Stimulated activated CD8-positive, alpha-beta memory T cell treated with anti-CD3 and anti-CD28 coated beads, Interleukin-7, amount 100 ng/mL, for 1 hour (primary cell): ENCODE measurements at places on chromosomes 7 and 10.

DNA sequence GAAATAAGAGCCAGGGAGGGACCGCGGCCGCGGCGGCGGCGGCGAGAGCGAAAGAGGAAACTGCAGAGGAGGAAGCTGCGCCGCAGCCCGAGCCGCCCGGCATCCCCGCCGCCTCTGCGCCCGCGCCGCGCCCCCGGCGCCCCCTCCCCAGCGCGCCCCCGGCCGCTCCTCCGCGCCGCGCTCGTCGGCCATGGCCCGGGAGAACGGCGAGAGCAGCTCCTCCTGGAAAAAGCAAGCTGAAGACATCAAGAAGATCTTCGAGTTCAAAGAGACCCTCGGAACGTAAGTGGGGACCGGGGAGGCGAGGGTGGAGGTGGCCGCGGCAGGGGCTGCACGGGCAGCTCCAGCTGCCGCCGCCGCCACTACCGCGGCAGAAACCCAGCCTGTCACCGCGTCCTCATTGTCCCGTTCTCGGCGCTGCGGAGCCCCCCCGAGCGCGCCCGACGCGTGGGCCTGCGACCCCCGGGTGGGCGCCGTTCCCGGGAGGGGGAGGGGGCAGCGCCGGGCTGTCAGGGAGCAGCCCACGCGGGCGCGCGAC, 351 bp downstream of the CAMK1D start:
- DNase-seq = no peak

DNA sequence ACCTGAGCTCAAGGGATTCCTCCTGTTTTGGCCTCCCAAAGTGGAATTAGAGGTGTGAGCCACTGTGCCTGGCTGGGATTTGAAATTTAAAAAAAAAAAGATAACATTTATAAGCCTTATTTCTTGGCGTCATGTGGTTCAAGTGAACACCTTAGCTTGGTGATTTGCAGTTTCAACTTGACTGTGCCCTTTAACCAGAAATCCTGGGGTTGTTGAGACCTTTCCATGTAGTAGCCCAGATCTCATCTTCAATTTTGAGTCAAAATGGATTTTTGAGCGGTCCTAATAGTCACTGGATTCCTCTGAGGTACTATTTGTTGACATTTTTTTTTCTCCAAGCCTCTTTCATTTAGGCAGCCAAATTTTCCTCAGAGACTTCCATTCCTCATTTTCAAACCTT, 29.5 kb upstream of the FBXW4 start:
- DNase-seq = no peak

- DNase-seq = no peak
Observed at GRCh38 chr7:104123786-104124185, 84.0 kb downstream of the ORC5 start.

GRCh38 chr10:50224330-50224952, 26.9 kb downstream of the ASAH2 start:
- no peak for DNase-seq

GRCh38 chr10:132572545-132572937, 35.0 kb downstream of the INPP5A start:
- no peak for DNase-seq

DNA sequence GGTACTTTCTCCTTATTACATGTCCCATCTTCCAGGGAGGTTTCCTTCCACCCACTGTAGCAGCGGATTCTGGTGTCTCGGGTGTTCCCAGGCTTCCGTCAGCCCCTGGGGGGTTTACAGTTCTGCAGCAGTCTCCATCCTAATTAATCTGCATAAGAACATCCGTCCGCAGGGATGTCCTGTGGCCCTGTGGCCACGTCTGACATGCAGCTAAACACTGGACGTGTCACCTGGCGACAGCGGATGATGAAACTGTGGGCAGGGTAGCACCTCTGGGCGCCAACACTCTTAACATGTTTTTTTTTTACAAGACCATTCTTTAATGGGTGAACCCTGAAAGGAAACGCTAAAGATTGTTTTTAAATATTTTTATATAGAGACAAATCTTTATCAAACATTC, 58.2 kb downstream of the DIP2C start:
- DNase-seq = no peak

GRCh38 chr10:112229901-112230300, 46.3 kb upstream of the GPAM start:
- no peak for DNase-seq

DNA sequence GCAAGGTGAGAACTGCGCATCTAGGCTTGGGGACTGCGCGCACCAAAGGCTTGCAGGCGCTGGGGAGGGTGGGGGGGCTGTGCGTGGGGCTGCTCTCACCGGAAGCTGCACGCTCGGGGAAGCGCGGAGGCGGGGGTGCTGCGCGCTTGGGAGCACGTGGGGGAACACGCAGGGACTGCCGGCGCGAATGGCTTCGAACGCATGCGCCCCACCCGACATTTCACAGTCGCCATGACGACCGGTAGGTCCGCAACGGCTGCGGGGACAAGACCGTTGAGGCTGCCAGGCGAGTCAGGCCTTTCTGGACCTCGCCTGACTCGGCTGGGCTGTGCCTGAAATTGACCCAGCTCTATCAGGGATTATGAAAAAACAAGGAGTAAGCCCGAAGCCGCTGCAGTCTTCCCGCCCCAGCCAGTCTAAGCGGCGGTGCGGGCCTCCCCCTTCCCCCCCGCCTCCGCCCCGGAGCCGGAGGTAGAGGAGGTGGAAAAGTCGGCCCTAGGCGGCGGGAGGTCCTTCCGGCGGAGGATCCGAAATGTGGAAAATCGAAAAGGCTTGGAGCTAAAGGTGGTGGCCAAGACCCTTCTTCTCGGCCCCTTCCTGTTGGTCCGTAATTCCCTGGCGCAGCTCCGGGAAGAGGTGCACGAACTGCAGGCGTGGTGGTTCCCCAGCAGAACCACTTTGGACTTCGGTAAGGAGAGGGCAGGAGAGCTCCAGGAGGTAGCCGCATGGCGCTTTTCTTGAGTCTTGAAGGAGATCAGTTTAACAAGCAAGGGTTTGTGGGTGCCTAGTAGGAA, 34.9 kb upstream of the STEAP1 start:
- no peak for DNase-seq

GRCh38 chr7:73712773-73713172, 6.7 kb downstream of the STX1A start:
- DNase-seq = no peak

- DNase-seq = no peak
Observed at GRCh38 chr10:61329854-61330253, 123.3 kb downstream of the TMEM26 start.

DNA sequence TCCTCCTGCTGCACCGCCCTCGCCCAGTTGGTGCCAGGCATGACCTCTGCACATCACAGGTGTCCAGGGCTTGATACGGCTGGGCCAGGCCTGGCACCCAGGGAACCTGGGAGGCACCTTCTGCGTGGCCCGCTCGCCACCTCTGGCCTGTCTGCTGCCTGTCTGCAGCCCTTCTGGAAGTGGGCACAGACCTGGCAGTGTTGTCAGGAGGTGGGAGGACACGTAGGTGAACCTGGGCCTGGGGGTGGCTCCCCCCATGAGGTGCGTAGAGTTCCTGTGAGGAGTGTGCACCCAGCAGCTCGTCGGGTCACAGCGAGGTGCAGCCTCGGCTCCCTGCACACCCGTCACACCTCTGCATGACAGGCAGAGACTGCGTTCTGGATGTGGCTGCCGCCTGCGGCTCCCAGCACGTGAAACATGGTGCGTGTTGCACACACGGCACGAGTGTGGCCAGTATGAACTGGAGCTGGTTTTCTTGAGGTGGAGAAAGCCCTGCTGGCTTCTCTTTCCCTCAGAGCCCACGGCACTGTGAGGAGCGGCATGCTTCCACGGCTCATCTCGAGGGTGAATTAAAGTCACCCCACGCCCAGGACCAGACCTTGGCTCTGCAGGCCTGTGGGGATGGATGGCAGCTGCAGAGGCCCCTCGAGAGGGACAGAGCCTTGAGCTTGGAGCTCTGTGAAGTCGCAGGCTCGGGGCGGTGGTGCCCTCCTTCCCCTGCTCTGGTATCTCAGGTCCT, 24.8 kb downstream of the INPP5A start:
- DNase-seq = no peak

DNA sequence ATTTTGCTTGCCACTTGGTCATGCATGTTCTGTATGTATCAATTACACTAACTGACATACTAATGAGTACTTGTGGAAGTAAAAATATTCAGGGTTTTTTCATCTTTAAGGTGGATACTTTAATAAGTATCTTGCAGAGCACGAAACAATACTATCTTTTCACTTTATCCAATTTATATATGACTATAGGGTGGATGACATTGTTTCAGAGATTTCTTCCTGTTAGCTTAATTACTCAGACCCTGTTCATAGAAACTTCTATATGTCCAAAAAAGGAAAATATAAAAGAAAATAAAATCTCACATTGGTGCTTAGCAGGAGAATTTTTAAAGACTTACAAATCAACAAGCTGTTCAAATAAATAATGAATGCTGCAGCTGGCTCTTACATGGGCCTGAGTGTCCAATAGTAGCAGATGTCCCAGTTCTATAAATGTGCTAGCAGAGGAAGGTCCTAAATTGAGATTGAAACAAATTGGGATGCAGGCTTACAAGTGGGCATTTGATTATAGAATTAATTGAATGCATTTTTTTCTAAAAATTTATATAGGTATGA, 91.5 kb upstream of the THSD7A start:
- no peak for DNase-seq

DNA sequence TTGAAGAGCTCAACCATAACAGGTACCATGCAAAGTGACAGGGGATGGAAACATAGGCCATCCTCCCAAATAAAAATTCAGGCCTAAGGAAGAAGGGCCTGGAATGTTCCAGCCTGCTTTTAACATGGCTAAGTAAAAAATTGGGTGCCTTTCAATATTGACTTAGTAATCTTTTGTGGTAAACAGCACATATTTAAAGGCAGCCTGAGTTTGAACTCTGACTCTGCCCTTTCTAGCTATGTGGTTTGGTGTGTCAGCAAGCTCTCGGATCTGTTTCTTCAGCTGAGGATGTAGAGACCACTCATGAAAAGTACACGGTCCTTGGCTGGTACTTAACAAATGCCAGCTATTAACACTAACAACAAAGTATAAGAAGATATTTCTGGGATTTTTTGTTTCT, 191.8 kb upstream of the CDCA7L start:
- DNase-seq = no peak

DNA sequence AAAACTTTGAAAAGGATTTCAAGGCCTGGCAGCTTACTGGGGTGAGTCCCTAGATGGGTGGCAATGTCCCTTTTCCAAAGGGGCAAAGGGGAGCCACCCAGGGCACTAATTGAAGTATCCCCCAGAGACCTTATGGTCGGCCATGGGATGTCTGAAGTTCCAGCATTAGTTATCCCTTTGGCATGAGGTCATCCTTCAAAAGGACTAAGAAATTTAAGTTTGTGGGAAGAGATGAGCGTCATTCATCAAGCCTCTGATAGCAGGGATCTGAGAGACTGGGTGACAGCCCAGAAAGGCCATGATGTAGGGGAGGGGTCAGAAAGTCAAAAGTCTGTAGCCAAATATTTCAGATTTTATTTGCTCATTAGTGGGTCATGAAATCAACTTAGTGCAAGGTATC, 195.3 kb downstream of the ZNF438 start:
- no peak for DNase-seq

- no peak for DNase-seq
Observed at GRCh38 chr10:98832738-98833137, 386.0 kb upstream of the HPS1 start.

DNA sequence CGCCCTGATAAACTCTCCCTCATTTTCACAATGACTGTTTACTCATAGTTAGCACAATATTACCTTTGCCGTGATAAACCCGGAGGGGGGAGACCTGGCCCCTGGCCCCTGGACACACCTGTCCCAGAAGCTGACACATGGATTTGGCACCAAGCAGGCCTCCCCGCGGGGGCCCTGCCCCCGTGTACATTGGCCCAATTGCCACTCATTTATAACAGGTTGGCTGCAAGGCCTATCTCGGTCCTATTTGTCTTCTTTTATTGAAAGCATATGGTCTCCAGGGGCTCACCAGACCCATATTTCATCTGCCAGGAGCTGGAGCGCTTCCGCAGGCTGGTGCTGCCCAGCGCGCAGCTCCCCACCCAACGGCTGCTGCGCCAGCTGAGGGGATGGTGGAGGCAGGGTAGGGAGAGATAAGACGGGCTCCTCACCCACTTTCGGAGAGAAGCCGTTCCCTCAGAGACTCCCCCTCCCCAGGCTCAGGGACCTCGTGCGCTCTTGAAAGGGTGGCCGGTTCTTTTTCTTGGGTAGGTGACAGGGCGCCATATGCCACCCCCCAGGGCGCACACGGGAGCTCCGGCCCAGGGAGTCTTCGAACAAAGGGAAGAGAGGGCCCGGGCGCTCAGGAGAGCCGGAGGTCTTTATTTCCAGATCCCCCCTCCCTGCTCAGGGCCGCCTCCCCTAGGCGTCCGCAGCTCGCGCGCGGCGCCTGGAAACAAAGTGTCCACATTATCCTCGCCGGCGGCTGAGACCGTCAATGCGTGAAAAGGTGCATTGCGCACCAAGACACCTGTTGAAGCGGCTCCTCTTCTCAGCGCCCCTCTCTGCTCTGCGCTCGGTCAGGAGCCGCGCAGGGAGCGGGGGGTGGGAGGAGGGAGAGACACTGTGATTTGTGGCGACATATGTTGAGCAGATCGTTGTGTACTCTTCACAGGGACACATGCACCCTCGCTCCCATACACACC, 4.3 kb upstream of the NEUROG3 start:
- DNase-seq = no peak

GRCh38 chr10:1514681-1515080, 222.6 kb downstream of the ADARB2 start:
- DNase-seq = no peak

DNA sequence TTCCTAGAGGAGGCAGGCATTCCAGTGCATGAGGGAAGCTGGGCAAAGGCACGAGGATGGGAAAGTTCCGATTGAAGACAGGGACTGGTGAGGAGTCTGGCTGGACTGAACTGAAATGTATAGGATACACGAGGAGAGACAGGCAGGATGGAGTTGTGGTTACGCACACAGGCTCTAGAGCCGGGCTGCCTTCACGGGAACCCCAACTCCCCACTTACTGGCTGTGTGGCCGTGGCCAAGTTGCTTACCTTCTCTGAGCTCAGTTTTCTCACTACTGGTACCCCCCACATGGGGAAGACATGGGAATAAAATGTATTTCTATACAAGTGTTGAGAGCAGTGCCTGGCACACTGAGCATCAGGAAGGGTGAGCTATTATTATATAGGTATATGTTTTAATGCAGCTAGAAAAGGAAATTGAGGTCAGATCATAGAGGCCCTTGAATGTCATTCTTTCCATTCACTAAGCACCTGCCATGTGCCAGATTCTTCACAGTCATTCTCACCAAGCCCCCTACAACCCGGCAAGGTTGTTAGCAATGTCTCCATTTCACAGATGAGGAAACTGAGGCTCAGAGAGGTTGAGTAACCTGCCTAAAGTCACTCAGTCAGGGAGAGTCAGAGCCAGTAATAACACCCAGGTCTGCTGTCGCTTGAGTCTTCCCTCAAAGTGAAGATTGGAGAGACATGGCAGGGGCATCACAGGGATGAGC, 9.7 kb downstream of the CHST3 start:
- no peak for DNase-seq
